ENCODE measurements at places on chromosomes 5 and 9.
A peak's percentile ranks its signal among the peaks of the same experiment; 100 is the strongest.

GRCh38 chr9:107888773-107889227, 399.2 kb upstream of the KLF4 start:
- DNase-seq, result no peak

DNA sequence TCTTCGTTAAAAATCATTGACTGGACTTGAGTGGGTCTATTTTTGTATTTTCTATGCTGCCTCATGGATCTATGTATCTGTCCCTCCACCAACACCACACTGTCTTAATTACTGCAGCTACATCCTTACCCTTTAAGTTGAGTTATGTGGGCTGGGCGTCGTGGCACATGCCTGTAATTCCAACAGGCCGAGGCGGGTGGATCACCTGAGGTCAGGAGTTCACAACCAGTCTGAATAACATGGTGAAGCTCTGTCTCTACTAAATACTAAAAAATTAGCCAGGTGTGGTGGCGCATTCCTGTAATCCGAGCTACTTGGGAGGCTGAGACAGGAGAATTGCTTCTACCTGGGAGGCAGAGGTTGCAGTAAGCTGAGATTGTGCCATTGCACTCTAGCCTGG, 48.2 kb downstream of the XRCC4 start:
- DNase-seq, result no peak

DNA sequence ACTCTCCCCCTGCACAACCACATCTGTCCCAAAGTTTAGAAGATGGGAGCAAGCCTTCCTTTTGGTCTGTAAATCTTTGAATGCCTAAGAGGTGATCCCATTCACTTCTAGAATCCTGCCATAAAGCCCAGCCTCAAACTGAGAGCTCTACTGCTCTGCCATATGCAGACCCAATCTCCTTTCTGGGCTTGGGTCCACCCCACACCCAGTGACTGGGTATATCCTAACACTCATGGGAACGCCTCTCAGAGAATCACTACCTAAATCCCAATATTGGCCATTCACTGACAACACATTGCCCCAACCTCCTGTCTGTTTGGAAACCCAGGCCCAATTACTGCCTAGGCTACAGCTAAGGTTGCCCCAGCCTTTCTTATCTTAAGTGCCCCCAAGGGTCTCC, 90.7 kb downstream of the MAMDC2 start:
- no peak for DNase-seq

GRCh38 chr5:139315056-139315615, 21.6 kb downstream of the MATR3 start:
- DNase-seq, result no peak

- peak; percentile 83 for DNase-seq
Measured at GRCh38 chr9:127561491-127562278, 50.4 kb upstream of the STXBP1 start.

DNA sequence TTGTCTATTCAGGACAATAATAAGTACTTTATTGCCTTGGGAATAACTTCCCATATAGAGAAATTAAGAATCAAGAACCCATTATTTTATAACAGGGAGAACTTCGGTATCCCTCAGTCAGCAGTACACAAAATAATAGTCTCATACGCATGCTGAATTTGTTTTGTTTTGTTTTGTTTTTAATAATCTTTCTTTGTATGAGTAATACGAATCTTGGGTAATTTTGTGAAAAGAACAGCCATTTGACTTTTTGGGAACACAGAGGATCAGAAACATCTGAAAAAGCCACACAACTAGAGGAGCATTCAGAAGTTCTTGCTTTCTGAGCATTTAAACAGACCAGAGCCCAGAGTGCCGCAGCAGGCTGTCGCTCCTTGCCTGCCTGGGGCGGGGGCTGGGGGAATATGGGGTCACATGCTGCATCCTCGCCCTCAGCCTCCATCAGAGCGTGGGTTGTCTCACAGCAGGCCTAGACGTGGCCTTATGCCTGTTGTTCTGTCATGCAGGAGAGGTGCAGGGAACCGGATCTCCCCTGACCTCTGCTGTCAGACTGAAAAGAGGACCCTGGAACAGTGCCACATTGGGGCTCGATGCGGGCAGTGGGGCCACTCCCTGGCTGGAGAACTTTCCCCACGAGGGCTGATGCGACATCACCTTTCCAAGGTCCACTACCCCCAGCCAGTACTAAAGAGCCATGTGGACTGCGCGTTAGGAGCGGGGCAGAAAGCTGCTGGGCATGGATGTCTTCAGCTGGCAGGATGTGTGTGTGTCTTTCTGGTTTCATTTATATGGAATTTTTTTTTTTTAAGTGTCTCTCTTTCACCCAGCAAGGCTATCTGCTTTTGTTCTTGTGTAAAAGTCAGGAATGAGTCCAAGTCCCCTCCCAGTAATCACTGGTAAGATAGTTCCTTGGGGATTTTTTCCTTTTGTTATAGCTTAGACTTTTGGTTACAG, 133.4 kb upstream of the OTULINL start:
- no peak for DNase-seq

DNA sequence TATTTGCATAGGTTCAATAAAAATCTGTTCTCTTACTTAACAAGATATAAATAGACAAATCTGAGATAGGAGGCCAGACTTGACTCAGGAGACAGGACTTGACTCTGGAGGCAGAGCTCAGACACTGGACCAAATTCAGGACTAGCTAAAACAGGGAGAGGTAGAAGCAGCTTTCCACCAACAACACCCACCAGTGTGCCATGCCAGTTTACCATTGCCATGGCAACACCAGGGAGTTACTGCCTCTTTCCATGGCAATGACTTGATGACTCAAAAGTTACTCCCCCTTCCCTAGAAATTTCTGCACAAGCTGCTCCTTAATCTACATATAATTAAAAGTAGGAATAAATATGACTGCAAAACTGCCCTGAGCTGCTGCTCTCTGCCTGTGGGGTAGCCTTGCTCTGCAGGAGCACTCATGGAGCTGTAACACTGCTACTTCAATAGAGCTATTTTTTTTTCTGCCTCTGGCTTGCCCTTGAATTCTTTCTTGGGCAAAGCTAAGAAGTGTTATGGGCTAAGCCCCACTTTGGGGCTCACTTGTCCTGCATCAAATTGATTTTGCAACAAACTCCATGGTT, 473.0 kb downstream of the PLK2 start:
- DNase-seq, result no peak

DNA sequence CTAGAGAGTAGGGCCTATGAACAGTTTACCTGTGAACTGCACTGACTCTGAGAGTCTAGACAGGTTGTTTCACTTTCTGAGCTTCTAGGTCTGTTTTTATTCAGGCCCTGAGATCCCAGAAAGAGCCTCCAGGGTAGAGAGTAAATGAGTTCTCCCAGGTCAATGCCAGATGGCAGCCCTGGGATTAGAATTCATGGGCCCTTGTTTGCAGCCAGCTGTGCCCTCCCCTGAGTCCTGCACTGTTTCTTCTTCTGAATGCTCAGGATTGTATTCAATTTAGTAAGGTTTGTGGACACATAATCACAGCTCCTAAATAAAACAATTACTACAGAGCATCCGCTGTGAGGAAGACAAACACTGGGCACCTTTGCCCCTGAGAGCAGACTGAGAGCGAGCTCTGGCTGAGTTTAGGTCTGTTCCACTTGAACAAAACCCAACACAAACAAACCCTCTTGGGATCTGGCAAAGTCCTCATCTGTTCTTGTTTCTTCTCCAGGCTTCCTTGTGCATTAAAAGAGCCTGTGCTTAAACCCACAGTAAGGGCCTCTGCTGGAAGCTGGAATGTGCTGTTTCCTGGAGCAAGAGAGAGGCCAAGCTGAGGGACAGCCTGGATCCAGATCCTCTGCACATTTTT, 29.9 kb downstream of the FAM219A start:
- DNase-seq, result no peak

DNA sequence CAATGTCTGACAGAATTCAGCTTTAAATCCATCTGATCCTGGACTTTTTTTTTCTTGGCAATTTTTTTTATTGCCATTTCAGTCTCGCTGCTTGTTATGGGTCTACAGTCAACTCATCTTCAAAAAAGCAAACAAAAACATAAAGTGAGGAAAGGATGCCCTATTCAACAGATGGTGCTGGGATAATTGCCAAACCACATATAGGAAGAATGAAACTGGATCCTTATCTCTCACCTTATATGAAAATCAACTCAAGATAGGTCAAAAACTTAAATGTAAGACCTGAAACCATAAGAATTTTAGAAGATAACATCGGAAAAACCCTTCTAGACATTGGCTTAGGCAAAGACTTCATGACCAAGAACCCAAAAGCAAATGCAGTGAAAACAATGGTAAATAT, 389.1 kb upstream of the ST8SIA4 start:
- no peak for DNase-seq

GRCh38 chr5:172185096-172185461, 2.9 kb downstream of the STK10 start:
- no peak for DNase-seq

DNA sequence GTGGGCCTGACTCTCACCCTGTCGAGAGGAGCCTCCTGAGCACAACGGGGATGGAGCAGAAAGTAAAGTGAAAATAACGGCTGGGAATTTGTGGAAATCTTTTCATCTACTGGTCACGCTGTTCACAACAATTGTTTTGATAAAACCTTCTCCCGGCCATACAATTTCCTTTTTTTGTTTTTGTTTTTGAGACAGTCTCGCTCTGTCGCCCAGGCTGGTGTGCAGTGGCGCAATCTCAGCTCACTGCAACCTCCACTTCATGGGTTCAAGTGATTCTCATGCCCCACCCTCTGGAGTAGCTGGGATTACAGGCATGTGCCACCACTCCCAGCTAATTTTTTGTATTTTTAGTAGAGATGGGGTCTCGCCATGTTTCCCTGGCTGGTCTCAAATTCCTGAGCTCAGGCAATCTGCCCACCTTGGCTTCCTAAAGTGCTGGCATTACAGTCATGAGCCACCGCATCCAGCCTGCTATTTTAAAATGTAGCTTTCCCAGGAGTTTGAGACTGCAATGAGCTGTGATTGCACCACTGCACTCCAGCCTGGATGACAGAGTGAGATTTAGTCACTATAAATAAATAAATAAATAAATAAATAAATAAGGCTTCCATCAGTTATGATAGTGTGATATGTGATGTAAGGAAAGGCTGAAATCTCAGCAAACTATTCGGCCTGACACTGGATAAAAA, 73.5 kb upstream of the PTGER4 start:
- DNase-seq, result no peak

DNA sequence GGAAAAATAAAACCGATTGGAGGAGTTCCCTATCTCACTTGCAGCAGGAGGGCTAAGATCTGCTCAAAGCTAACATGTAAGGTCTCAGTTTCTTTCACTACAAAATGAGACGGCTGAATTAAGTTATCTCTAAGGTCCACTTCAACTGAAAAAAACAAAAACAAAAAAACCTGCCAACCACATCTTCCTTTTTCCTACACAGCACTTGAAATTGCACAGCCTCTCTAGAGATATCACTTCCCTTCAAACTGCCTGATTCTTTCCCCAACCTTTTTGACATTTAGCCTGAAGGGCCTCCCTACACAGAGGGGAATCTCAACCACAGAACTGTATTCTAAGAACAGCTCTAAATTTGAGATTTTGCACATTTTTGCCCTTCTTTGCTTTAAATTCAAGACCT, 227.9 kb upstream of the TARS1 start:
- DNase-seq, result no peak

DNA sequence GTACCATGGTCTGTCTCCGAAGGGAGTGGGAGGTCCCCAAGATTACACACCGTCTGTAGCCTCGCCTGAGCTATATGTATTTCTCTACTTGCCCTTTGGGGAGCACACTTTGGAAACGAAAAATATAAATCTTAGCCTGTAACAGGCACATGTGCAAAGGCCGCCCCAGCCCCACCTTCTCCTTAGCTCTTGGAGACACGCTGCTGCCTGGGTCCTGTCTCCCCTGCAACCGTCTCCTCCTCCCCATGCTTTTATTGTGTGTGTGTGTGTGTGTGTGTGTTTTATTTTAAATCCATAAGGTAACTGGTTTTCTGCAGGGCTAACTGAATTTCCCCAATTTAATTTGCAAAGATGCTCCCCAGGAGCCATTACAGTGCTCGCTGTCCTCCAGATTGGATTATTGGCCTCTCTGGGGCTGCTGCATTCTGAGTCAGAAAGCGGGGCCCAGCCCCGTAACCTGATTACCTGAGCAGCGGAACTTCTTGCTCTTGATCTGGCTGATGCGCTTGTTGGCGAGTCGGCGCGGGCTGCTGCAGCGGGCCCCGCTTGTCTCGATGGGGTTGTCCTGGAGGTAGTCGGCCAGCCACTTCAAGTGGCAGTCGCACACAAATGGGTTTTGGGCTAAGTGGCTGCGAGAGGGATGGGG, 193.3 kb upstream of the PANK3 start:
- no peak for DNase-seq

DNA sequence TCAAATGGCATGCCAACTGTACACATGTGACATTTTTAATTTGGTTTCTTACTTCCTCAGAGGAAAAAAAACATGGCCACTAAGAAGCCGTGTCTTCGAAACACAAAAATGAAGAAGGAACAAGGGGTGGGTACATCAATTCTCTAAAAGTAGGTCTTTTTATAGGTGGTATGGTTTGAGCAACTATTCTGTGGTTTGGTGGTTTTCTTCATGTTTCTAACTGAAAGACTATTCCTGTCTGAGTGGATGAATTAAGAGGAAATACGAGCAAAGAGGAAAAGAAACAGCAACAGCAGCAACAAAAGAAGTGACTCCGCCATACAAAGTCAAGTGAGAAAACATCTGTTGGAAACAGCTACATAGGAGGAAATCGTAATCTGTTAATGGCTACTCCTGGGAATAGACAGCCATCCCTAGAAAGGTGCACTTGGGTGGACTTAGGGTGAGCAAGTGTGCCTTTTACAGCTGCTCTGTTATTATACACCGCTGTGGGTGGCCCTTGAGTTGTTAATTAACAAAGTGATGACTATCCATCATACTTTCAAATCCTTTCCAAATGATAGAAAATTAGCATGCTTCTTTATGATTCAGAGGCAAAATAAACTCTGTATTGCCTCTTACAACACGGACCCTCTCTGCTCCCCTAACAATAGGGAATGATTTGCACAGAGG, 575.8 kb downstream of the TLE1 start:
- DNase-seq, result no peak

GRCh38 chr5:100777680-100778300, 125.3 kb downstream of the ST8SIA4 start:
- DNase-seq, result no peak

Data from 8988T (cell line).